ENCODE measurements at places on chromosomes 11 and 22.

- no peak for DNase-seq
Observed at GRCh38 chr11:82405421-82405820, 328.2 kb downstream of the FAM181B start.

DNA sequence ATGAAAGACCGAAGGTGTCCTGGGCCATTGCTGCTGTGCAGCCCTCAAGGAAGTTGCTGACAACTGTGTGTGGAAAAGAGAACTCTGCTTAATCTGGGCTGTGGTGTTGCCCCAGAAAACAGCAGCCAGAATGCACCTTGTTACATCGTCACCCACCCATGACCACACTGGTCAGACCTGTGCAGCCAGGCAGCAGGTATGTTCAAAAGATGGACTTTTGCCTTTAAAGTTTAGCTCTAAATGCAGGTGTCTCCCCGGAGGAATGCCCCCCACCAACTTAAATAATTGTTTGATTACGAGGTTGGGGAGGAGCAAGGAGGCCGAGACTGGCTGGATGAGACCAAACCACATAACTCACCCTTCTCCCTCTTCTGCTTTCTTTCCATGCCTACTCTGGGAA, 15.3 kb upstream of the POLA2 start:
- DNase-seq = no peak

DNA sequence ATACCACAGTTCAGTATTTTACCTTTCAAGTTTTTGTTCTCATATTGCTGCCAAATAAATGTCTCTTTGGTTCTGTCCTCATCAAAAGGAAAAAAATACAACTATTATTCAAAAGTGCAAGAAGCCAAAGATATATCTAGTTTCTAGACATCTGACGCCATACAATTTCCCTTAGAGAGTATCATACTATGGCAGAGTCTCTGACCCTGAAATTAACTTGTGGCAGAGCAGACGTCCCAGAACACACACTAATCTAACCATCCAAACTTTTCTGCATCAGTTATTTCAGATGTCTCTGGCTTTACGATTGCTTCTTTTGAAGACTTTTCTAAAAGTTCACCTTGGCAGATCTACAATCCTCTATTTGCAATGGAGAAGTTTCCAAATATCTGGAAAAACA, 2.7 kb downstream of the OR51T1 start:
- no peak for DNase-seq

GRCh38 chr22:26536056-26536761, 23.9 kb upstream of the TFIP11 start:
- DNase-seq = no peak
